ENCODE measurements at places on chromosomes 12 and 14.
A peak's percentile ranks its signal among the peaks of the same experiment; 100 is the strongest.

- no peak for DNase-seq
Measured at GRCh38 chr12:131441060-131441396, 269.9 kb upstream of the SFSWAP start.

DNA sequence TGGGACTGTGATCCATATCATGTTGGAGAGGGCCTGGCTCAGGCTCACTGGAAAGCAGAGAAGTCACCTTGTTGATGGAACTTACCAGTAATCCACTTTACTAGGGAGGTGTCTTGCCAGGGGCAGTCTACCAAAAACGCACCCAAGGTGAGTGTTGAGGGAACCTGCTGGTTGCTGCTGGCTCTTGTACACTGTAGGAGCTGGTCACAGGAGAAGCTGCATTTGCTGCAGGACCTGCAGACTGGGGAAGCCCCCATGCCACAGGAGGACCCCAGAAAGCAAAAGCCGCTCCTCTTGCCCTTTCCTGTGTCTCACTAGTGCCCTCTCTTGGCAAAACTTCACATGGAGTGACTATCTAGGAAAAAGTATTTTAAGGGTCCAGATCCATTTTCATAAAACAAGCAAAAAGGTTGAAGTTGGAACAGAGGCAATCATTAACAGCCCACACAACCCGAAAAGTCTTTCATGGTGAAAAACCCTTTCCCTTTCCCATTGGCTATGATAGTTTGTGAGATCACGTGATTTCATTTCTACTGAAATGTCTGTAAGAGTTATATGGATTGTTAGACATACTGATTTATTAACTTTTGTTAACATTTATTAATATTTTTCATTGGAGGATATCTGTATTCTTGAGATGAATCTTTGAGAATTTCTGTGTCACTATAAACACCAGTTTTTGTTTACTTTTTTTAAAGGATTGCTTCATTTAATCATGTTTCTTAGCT, 59.2 kb downstream of the RASSF8 start:
- DNase-seq = peak; percentile 59

DNA sequence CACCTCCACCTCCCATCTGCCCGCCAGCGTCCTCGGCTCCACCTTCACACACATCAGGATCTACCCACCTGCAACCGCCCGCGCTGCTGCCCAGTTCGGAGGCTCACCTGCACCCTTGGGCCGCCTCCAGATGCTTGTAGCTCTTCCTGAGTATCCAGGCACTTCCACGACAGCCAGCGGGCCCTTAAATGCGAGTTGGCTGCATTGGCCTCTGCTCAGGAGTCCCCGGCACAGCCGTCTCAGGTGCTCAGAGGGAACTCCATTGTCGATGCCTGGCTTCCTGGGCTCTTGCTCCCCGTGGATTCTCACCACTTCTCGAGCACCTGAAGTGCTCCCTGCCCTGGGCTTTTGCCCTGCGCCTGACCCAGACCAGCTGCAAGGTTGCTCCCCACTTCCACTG, 21.9 kb upstream of the CDCA4 start:
- DNase-seq = no peak

DNA sequence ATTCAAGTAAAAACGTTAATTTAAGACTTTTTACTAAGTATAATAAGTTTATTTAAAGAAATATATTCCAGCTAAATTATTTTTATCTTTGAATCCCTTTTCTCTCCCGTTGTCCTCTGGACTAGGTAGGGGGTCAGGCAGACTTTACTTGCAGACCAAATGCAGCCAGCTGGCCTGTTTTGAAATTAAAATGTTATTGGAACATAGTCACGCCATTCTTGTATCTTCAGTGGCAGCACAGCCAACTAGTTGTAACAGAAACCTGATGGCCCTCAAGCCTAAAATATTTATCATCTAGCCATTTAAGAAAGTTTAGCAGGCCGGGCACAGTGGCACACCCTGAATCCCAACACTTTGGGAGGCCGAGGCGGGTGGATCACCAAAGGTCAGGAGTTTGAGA, 52.7 kb downstream of the BCAT1 start:
- no peak for DNase-seq

DNA sequence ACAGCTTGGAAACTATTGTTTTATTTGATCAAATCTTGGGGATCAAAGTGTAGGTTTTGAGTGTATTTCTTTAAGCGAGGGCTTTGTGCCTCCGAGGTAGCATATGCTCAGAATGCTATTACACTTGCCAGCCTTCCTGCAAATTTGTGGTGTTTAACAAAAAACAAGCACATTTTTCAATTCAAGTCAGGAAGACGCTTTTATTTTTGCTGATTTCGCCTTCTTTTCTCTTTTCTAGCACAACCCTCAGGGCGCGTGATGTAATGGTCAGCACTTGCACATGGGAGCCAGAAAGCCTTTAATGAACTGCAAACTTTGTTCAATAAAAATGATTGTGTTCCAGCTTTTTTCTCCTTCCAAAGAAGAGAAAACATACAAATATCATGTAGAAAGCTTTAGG, 466.5 kb downstream of the PRKD1 start:
- no peak for DNase-seq

DNA sequence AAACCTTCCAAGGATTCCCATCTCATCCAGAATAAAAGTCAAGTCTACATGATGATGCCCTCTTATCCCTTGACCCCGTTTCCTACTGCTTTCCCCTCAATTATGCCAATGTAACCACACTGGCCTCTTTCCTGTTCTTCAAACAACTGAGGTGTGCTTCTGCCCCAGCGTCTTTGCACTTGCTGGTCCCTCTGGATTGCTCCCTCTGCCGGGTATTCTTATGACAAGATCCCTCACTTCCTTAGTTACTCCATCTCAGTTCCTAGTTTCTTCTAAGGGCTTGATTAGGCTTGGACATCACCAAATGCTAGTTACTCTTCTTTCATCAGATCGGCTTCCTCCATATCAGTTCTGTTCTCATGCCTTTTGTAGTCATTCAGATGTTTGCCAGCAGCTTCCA, 32.7 kb upstream of the PELI2 start:
- no peak for DNase-seq

- no peak for DNase-seq
Measured at GRCh38 chr14:43765474-43765873, 741.6 kb downstream of the FSCB start.

GRCh38 chr12:124613151-124613585, 45.8 kb upstream of the NCOR2 start:
- peak; percentile 64 for DNase-seq
